ENCODE measurements at places on chromosomes 3 and 15.

- no peak for DNase-seq
Measured at GRCh38 chr3:177371888-177372287, 174.6 kb upstream of the TBL1XR1 start.

DNA sequence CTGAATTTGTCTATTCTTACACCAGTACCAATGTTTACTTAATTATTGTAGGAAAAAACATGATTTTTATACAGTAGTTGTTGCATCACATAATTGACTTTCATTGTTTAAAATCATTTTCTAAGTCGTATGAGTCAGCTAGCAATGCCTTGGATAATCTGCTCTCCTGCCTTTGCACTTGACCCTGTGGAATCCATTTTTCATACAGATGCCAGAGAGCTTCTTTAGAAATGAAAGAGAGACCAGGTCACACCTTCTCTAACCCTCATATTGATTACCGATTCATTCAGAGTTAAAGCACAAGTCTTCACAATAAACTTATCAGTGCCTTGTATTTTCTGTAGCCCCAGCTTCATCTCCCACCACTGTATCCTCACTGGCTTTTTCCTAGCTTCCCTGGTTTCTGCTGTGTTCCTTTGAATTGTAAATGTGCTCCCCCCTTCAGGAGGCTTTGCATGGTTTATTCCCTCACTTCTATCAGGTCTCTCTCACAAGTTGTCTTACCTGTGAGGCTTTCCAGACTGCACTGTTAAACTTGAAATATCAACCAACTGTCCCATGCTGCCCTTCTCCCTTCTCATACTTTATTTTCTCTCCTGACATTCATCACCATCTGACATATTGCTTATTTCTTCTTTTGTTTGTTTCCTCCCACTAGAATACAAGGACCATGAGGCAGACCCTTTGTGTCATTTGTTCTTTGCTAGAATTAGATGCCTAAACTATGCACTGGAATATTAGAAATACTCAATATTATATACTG is 662.0 kb upstream of the GBE1 start:
- no peak for DNase-seq

DNA sequence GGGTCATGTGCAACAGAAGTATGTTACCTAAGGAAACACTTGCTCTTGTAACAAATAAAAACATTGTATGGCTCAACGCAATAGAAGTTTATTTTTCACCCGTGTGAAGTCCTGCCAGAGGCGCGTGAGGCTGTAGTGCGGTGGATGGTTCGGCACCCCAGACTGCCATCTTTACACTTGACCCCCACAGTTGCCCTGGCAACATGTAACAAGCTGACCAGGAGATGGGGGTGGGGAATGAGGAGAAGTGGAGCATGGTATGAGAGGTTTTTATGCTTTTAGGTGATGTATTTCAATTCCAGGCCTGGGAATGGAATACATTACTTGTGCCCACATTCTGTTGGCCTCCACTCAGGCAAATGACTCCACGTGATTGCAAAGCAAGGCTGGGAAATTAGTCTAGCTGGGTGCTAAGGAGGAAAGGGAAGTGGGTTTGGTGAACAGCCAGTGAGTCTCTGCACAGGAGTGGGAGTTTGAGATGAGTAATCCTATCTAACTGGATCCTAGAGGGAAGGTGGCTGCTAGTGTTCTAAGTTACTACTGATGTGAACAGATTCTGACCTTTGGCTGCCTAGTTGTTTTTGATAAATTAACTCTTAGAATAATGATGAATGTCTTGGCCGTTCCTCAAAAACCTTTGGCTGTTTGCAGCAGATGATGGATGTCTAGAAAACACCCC is 33.8 kb upstream of the GREM1 start:
- no peak for DNase-seq

GRCh38 chr15:52171386-52171785 is 19.8 kb downstream of the GNB5 start:
- peak; percentile 19 for DNase-seq

GRCh38 chr3:145251311-145251710 is 909.7 kb downstream of the PLOD2 start:
- no peak for DNase-seq

DNA sequence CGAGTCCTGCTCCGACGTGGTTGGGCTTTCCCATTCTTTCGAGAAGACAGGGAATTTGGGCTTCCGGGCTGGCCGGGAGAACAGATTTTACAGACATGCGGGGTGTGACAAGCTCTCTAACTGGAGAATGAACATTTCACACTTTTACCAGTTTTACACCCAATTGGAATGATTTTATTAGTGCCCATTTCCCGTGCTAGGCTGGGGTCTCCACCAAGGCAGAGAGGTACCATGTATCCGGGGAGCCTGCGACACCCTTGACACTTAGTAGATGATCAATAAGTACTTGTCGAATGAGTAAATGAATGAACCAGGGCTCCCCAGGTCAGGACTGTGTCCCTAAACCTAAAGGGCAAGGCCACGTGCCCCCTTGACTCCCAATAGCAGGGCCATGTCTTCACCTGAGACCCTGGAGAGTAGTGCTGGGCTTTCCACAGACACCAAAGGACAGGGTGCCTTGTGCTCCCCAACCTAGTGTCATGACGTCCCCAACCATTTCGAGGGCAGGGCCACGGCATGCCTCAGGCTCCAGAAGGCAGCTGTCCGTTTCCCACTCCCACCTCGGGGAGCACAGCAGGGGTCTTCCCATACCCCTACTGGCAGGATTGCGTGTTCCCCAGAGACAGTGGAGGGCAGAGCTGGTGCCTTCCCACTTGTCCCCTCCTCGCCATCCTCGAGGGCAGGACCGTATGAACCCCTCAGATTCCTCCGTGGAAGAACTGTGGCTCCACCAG is 679 bp upstream of the MYD88 start:
- peak; percentile 33 for DNase-seq

- DNase-seq: no peak
Measured at GRCh38 chr3:48408823-48409281, 21.0 kb downstream of the PLXNB1 start.

DNA sequence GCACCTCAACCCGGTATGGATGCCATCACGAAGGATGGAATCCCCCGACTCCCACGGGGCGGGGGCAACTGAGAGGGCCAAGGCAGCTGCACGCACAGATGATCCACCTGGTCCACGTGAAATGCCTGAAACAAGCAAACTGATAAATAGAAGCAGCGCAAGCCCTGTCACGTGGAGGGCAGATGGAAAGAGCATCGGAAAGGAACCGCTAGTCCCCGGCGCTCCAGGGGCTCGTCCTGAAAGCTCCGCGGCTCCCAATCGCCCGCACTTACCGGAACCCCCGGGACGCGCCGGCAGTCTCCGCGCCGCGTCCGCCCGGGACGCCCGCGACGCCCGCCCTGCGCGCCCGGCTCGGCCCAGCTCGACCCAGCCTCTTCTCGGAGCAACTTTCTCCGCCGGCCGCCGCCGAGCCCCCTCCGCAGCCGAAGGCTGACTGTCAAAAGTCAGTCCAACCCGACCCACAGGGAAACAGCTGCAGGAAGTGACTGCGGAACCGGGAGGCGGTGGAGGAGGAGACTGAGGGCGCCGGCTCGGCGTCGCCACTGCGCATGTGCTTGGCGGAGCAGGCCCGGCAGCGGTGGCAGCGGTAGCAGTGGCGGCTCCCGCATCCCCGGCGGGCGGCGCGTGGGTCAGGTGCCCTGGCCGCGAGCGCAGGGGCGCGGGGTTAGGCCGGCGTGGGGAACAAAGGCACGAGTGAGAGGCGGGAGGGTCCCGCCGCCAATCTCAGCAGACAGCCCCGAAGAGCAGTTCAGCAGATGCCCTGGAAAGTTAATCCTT is at the start of gene ZMAT3:
Gene ZMAT3, minus strand, starts transcription at position 487 of the 777 bp plus-strand sequence. CDS start 4,057 bp downstream, outside the sequence.
- DNase-seq: peak; percentile 88

DNA sequence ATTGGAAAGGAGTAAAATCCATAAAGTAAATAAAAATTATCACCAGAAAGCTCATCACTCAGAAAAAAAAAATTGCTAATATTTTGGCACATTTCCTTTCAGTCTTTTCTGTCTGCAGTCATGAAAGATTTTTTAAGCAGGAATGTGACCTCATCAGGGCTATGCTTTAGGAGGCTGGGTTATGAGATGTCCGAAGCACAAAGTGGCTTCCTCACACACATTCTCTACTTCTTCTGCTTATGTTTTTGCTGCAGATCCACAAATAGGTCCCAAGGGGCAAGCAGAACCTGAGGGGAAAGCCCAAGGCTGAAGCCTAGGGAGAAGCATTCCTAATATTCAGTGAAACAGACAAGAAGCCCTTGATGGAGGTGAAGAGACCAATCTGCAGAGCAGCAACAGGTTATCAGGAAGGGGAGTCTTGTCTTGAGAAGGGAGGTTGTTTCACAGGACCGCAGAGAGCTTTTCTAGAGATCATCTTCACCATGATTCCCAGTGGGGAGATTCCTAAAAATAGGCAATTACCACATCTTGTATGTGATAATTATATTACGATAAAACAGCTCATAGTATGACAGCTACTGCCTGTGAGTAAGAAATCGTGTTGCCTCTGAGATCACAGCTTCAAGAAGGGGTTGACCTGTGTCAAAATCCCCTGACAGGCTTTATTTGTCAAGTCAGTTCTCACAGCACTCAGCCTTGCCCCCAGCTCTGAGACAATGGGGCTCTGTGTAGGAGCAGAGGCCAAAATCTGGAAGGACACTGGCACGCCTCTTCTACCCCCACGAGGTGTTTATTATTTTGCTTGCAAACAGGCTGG is 60.5 kb downstream of the IGF2BP2 start:
- no peak for DNase-seq

DNA sequence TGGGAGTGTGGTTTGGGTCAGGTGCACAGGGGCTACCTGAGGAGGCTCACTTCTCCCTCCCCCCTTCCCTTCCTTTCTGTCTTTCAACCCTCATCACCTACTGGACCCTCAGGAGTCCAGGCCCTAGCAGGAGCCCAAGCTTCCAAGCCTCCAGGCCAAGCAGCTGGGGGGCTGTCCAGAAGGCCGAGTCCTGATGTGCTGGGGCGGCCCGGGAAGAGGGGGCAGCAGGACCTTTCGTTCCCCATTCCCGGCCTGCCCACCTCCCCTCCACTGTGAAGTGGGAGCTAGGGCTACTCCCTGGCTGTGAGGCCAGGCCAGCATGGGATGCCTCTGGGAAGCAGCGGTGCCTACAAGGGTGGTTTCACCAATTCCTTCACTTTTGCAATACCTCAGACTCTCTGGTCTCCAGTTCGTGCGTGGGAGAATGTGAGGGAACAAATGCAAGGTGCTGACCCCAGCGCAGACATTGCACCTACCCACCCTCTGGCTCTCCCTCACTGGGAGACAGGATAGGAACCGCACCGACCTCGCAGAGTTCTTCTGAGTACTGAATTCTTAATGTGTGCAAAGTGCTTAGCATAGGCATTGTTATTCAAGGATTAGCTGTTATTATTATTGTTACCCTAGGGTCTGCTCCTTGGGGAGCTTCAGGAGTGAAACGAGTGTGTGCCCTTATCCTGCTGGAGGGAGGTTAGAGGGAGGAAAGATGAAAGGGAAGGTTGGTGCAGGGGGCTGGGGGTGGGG is 2.5 kb downstream of the EPHB3 start:
- no peak for DNase-seq

- DNase-seq: no peak
Measured at GRCh38 chr15:31296646-31297574, 29.7 kb upstream of the KLF13 start.

GRCh38 chr3:76231258-76231657 is 445.9 kb upstream of the ZNF717 start:
- DNase-seq: no peak

Data from CD4-positive, alpha-beta T cell treated with Interleukin-17A for 1 hour (primary cell).